Activated T-helper 2 cell treated with anti-CD3 and anti-CD28 coated beads, Interferon-gamma antibody, Interleukin-2, Interleukin-4, amounts not matched to agents 10 μg/mL and 5 μg/mL and 100 μg/mL, durations not matched to agents 14 hours and 24 hours and 36 hours (primary cell): ENCODE measurements at places on chromosomes 2 and 18. TPM values are rescaled to one million over a fixed set of nuclear protein-coding genes. Genes with fewer than 3 reads are reported as not detected.
A peak's percentile ranks its signal among the peaks of the same experiment; 100 is the strongest.

Gene CSRNP3
- not detected in 2 replicates for total RNA-seq

Gene SLC4A3
- 0.07 and 0.14 TPM in 2 replicates for total RNA-seq

Gene CYP1B1
- 8.6 and 10.9 TPM in 2 replicates for total RNA-seq

Gene TNFRSF11A
- total RNA-seq: 38.2 and 43.0 TPM in 2 replicates

Gene ZAP70
- 231 and 234 TPM in 2 replicates for total RNA-seq

Gene SPDYA
- 1.5 and 1.8 TPM in 2 replicates for total RNA-seq

Gene GPC1
- total RNA-seq: 21.9 and 25.6 TPM in 2 replicates

Gene ZNF396
- 0.25 and 0.32 TPM in 2 replicates for total RNA-seq

GRCh38 chr18:54737986-54738385, 90.3 kb upstream of the RAB27B start:
- no peak for DNase-seq

DNA sequence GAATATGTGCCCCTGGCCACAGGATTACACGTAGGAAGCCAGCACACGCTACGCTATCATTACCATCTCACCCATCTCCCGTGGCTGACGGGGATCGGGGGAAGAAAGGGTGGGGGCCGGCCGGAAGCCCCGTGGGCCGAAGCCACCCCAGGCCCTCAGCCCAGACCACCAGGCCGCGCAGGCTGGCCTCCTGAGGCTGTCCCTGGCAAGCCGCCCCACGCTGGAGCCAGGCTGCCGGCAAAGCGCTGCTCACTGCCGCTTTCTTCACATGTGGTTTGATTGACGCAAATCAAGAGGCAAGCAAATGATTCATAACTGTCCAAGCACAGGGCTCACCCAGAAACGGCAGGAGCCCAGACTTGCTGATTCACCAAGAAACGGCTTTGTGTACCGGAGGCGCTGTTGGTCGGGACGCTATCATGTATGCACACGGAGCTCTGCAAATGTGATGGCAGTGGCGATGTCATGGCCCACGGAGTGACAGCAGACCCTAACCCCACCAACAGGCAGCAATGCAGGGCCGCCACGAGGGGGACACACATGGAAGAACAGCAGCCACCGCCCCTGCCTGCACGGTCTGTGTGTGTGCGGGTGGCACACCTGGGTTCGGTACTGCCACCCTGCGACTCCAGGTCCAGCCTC, 125.7 kb downstream of the HDAC4 start:
- DNase-seq: peak; percentile 81

DNA sequence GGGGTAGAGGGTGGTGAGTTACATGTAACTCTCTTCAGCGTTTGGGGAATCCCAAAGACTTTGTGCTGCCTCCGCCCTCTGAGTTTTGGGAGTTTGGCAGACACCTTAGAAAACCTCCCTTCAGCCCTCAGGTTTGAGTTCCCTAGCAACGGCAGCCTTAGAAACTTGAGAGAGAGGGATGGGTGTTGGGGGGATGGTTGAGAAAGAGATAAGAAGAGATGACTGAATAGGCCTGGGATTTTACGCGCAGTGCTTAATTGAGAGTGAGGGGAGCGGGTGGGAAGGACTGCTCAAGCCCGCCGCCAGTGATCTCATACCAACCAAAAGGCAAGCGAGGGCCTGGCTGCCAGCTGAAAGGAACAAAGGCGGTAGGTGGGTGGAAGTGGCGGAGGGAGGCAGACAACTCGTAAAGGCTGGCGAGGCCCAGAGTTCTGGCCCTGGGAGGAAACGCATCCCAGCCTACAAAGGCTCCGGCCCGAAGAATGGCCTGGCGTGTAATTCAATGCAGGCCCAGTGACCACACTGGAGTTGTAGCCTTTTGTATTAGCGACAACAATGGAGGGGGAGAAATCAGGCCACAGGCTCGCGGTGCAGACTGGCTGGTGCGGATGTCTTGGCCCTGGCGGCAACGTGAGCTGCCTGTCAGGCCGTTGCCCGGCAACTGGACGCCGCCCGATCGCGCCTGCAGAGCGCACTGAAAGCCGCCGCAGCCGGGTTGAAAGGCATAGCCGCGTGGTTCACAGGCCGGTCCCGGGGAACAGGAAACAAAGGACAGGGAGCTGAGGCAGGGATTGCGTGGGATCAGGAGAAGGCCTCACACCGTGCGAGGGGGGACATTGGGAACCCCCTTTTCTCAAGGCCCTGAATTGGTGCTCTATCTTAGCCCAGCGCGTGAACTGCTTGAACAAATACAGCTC, 39.9 kb upstream of the DARS1 start:
- DNase-seq: peak; percentile 29

GRCh38 chr2:117997872-117998454, 15.9 kb downstream of the CCDC93 start:
- no peak for DNase-seq

- DNase-seq: peak; percentile 20
Observed at GRCh38 chr18:45998244-45998643, 31.1 kb upstream of the EPG5 start.

DNA sequence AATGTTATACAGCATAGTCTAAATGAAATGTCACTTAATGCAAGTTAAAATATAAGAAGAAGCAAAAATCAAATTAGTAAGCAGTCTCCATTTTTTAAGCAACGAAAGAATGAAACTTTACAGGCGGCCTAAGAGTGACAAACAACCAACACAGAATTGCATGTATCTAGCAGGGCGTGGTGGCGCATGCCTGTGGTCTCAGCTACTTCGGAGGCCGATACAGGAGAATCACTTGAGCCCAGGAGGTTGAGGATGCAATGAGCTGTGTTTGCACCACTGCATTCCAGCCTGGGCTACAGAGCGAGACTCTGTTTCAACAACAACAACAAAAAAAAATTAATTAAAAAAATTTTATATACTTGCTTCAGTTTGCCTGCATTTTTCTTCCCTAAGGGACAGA, 16.6 kb downstream of the RBMS1 start:
- DNase-seq: no peak

DNA sequence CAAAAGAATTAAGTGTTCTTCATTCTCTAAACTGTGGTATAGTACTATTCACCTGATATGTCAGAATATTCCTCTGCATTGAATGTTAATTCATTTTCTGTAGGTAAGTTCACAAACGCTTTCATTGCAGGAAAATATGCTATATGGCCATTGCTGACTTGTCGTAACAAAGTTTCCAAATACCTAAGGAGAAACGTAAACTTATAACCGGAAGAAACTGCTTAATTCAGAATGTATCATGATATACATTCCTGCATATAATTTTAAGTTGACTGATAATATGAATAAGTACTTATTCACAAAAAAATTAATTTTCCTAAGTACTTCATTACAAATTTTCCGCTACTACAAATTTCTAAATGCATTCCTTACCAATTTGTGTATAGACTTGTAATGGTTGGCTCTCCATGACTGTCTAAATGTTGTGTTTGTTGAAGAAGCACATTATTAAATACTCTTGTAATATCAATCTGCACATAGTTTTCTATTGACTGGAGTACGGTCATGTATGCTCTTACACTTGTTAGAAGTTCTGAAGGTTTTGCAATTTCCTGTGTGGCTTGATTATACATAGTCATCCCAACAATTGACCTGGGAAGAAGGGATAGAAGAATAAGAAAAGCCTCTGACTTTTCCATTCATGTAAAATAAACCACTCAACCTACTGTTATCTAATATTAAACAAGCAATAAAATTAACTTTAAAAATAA, 85.4 kb downstream of the NCKAP1 start:
- DNase-seq: no peak

DNA sequence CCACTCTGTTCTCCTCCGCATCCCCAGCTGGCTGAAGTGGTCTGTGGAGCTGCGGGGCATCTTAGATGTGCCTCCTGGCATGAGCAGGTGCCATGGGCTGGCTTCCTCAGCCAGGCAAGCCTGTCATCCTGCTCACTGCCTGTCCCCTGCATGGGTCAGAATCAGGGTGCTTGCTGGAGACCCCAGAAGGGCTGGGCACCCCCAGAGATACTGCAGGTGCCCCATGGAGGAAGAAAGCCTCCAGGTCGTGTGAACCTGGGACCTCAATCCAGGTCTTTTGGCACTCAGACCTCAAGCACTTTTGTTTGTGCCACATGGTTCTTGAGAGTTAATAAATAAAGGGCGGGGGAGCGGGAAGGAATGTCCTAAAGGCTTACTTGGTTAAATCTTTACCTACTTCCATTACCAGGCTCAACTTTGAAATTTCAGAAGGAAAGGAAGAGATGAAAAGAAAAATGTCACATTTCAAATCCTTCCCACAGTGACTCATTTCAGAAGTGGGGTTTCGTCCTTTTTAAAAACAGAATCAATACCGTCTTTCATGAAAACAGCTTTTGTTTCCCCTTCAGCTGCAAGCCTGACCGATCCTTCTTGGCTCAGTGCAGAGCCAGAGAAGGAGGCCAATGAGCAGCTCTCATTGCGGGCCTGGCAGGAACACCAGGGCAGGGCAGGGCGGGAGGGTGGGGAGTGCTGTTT, 69.9 kb downstream of the RHOB start:
- no peak for DNase-seq

DNA sequence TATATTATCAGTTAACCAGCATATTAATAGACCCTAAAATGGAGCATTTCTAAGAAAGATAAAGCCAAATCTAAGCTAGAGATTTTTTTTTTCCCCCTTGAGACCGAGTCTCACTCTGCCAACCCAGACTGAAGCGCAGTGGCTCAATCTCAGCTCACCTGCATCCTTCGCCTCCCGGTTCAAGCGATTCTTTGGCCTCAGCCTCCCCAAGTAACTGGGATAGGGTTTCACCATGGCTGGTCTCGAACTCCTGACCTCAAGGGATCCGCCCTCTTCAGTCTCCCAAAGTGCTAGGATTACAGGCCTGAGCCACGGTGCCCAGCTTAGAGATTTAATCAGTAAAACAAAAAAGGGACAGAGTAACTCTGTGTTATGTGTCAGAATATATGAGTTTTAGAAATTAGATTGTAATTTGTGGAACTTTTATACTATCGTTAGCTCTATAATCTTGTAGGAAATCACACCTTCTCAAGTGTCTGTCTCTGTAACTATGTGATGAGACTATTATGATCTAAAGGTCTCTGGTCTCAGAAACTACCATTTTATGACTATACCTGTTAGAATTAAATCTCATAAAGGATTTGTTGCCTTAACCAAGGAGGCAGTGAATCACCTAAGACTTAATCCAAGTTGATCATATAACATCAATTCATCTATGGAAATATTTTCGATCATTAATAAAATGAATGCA, 34.0 kb downstream of the YWHAQ start:
- no peak for DNase-seq

GRCh38 chr2:19762959-19763605, 138.7 kb downstream of the TTC32 start:
- no peak for DNase-seq

GRCh38 chr18:9803063-9803697, 82.6 kb upstream of the TXNDC2 start:
- no peak for DNase-seq
